Left ventricle myocardium superior (tissue), 1 donor: ENCODE measurements at places on chromosomes 3 and 15.

DNA sequence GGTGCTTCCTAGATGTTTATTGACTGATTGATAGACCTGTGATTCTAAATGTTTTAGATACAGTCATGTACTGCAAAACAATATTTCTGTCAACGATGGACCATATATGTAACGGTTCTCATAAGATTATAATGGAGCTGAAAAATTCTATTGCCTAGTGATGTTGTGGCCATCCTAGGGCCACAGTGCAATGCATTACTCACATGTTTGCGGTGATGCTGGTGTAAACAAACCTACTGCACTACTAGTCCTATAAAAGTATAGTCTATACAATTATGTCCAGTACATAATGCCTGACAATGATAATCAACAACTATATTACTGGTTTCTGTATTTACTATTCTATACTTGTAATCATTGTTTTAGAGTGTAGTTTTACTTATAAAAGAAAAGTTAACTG, 46.8 kb downstream of the CHST2 start:
- no peak for DNase-seq

DNA sequence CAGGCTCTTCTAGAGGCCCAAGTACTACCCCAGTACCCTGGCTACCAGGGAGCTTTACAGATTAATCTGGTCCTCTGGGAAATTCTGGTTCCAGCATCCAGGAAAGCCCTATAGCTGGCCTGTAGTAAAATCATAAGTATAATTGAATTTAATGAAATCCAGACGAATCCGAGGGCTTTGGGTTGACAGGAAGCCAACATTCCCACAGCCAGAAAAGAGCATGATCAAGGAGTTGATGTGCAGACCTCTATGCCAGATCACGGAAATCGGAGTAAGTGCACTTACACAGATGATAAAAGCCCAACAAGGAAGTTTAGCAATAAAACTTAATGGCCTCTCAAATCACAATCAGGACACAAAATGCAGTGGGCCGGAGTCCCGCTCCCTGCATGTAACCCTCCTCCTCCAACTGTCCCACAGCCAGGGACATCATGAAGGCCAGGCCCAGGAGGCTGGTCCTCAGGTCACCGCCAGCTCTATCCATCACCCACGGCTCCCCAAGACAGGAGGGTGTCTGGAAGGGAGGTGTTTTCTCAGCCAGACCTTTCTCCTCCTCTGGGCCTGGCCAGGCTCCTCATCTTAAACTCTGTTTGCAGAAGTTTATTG, 62.8 kb upstream of the SEC22A start:
- DNase-seq = no peak

DNA sequence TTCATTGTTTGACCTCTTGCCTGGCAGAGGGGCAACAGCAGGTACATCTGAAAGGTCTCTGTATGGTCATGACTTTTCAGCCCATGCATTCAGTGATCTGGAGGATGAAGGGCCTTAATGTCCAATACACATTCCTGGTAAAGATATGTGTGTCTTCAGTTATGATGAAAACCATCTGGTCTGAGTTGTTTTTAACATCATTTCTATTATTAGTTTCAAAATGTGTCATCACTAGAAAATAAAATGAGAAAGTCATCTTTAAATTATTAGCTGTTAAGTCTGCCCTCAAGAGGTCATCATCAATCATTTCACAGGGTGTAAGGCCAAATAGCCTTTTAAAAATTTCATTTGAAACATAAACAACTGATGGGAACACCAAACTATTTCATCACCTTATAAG, 92.1 kb upstream of the PLSCR4 start:
- DNase-seq = no peak

DNA sequence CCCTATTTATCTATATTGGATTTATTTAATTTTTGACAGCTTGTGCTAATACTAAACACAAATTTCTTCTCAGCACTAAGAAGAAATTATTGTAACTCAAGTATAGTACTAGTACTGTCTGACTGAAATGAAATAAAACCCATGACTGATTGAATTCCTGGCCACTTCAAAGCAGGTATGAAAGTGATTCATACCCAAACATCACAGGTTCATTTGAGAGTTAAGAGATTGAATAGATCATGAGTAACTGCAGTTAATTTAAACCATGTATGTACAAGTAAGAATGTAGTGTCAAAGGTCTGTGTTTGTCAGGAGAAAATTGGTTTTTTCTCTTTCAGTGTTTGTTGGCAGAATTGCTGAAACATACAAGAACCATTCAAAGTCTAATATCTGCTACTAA, 332.0 kb upstream of the GRM7 start:
- no peak for DNase-seq

- DNase-seq = no peak
These were observed 2.2 kb upstream of the TMC3 start for GRCh38 chr15:81376231-81376630.

DNA sequence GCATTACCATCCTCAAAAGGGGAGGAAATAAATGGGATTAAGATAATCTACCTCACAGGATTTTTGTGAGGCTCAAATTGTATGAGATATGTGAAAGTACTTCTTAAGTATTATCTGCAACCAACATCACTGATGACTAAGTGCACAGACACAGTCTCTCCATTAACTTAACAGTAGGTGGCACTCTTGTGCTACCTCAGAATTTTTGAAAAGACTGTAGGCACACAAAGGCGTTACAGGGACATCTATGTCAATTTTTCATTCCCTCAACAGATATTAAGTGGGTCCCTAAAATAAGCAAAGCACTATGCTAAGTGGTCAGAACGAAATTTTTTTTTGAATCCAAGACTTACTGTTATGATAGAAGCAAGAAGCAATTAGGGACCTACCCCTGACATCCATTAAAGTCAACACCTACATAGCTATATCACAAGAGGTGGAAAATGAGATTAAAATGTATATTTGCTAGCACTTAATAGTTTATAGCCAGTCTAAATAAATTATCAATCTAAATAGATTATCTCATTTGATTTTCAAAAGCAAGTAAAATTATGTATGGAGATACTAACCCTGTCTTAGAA, 52.9 kb downstream of the RYK start:
- DNase-seq = no peak

GRCh38 chr15:91047545-91048199, 25.3 kb upstream of the VPS33B start:
- no peak for DNase-seq

DNA sequence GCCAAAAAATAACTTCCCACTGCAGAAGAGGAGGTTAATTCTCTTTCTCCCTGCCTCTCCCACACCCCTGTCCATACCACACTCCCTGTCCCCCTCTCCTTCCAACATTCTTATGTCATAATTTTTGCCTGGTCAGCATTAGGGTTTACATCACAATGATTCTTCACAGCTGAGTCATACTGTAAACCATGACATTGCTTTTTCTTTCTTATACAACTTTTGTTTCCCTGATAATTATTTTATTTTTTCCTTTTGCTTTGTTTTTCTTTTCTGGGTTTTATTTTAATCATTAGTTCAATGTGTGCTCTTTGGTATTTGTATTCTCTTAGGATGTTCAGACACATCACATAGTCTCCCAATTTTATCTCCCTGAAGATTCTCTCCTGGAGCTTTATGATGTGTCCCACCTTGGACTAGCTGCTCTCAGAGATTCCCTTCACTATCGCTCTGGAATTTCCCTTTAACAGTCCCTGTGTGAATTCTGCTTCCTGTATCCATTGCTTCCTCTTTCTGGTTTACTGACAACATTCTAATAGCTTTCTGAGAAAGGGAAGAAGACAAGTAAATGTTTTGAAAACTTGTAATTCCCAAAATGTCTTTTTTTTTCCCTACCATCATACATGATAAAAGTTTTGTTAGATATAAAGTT, 70.7 kb downstream of the SOX2 start:
- no peak for DNase-seq

DNA sequence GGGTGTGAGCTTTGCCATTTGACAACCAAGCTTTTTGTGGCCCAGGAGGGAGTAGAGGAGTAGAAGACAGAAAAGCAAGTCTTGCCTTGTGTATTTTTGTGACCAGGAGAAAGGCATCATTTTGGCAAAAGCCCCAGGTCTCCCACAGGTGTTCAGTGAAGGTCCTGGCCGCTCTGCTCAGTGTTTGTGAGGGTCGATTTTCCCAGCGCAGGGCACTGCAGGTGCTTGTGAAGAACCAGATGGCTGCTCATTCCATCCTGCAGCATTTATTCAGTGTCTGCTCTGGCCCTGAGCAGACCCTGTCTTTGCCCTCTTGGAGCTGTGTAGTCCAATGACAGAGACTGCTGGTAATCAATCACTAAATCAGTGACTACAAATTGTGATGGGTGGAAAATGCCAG, 19.5 kb downstream of the TRAK1 start:
- no peak for DNase-seq
